Heart left ventricle (tissue), 16 donors: ENCODE measurements at places on chromosomes 12 and 14. TPM values are rescaled to one million over a fixed set of nuclear protein-coding genes. Genes with fewer than 3 reads are reported as not detected.

GRCh38 chr12:124381456-124382296, 86.8 kb downstream of the RFLNA start:
- H3K4me1 ChIP-seq, result peaks cover 74% of the 10 kb centered on the region
- peak; percentile 97 for DNase-seq
- H3K27me3 ChIP-seq, result no peaks in the 10 kb centered on the region
- peak overlapping the region; percentile 82 for H3K27ac ChIP-seq
- no peak overlapping the region for H3K4me3 ChIP-seq

DNA sequence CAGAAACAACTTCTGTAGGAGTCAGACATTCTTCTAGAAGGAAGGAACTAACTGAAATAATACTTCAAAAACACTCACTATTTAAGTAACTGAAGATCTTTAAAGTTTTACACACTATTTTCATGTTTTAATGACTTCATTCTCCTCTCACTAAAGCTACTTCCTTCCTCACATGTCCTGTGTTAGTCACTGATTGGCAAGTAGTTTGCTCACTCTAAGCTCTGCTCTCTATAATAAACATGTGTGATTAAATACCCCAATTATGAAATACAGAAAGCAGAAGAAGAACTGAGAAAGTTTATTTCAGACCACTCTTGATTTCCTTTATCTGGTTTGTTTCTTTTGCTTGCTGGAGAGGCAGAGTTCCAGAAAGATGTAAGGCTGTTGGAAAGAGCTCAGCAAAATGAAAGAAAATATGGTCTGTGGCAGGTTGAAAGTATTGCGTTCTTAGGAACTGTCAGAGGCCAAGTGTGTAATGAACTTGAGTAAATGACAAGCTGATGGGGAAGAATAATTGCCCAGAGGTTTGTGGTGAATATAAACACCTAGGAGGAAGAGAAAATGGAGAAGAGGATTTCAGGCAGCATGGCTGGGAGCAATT, 522.0 kb upstream of the SEL1L start:
- H3K27ac ChIP-seq, result no peak overlapping the region

DNA sequence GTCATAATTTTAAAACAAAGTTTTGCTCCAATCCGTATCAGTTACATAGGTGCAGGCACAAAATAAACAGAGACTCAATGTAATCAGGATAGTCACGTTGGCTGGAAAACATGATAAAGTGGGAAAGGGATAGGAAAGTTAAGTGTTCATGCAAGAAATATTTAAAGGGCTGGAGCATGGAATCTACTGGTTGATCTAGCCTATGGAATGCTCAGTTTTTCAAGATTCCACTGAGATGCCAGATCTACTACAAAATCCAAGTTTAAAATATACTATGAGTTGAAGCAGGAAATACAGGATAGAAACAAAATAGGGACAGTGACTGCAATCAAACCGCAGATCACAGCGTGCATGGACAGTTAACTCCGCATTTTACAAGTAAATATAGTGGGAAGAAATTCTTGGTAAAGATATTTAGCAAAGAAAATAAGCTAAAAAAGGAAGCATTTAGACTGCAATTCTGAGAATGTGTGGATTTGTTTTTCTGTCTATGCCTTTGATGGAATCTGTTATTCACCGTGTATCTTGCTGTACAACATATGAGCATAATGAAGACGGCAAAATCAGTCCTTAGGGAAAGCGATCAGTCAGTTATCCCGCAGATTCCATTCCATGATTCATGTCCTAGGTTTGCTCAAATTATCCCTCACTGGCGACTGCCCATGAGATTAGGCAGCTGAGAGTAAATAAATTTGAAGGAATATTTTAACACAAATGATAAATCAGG, 1044.3 kb downstream of the FLRT2 start:
- DNase-seq, result no peak
- no peaks in the 10 kb centered on the region for H3K27me3 ChIP-seq
- H3K27ac ChIP-seq, result no peak overlapping the region
- H3K36me3 ChIP-seq, result no peaks in the 10 kb centered on the region
- H3K4me1 ChIP-seq, result no peaks in the 10 kb centered on the region
- no peak overlapping the region for H3K4me3 ChIP-seq

- H3K27me3 ChIP-seq, result no peaks in the 10 kb centered on the region
- no peaks in the 10 kb centered on the region for H3K36me3 ChIP-seq
Observed at GRCh38 chr12:97493731-97494130, 31.1 kb downstream of the RMST start.

GRCh38 chr14:102601378-102601925, 9.0 kb downstream of the RCOR1 start:
- H3K36me3 ChIP-seq, result no peaks in the 10 kb centered on the region
- H3K4me1 ChIP-seq, result peaks cover 14% of the 10 kb centered on the region
- no peak overlapping the region for H3K27ac ChIP-seq
- no peaks in the 10 kb centered on the region for H3K27me3 ChIP-seq
- DNase-seq, result no peak

- no peak overlapping the region for H3K27ac ChIP-seq
- no peak for DNase-seq
- no peaks in the 10 kb centered on the region for H3K27me3 ChIP-seq
- no peaks in the 10 kb centered on the region for H3K36me3 ChIP-seq
Observed at GRCh38 chr12:44774815-44775411, 101.2 kb downstream of the NELL2 start.

DNA sequence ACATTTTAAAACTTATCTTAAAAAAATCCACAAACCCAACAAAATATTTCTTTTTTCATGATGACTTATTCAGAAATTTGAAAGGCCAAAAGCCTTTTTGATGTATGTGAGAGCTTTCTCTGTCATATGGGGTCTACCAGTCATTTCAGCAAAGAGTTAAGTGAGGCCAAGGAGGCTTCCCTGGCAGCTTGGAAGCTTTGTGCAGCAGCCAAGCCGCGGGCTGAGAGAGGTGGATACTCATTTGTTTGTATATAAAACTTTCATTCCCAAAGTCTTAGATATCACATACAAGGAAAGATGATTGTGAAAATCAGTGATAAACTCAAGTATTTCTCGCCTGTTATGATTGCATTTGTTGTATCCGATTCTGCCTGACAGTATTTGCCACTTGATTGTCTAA, 48.5 kb upstream of the RNU6-8 start:
- no peaks in the 10 kb centered on the region for H3K27me3 ChIP-seq
- H3K36me3 ChIP-seq, result no peaks in the 10 kb centered on the region
- no peak overlapping the region for H3K4me3 ChIP-seq
- no peak overlapping the region for H3K27ac ChIP-seq
- peaks cover 27% of the 10 kb centered on the region for H3K4me1 ChIP-seq
- no peak for DNase-seq

GRCh38 chr12:14773685-14774073, 29.6 kb downstream of the WBP11 start:
- no peaks in the 10 kb centered on the region for H3K36me3 ChIP-seq
- peak overlapping the region; percentile 88 for H3K4me3 ChIP-seq
- H3K27me3 ChIP-seq, result no peaks in the 10 kb centered on the region
- H3K27ac ChIP-seq, result peak overlapping the region; percentile 93
- H3K4me1 ChIP-seq, result no peaks in the 10 kb centered on the region

DNA sequence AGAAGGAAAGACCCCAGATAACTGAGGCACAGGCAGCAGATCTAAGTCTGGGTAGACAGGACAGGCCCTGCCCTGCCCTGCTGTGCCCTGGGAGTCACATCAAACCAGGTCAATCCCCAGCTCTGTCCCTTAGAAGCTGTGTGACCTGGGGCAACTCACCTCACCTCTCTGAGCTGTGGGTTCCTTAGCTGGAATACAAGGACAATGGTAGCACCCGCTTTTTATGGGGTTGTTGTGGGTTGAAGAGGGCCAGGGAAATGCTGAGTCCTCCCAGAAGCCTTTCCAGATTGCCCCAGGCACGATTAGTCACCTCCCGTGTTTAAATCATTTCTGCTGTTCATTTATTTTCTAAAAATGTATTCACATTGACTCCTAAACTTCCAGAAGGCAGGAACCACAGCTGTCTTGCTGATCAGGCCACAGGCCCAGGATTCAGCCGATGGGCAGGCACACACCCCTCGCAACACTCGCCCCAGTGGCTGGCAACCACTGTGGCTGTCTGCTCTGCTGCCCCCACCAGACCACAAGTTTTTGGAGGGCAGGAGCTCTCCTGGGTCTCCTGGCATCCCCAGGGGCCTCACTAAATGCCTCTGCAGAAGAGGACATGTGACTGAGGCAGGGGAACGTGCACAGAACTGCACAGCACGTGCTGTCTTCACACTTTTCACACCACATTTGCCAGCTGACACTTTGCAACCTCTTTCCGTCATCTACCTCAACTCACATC, 3.0 kb downstream of the SELPLG start:
- no peaks in the 10 kb centered on the region for H3K27me3 ChIP-seq
- no peak overlapping the region for H3K27ac ChIP-seq
- H3K4me3 ChIP-seq, result peak overlapping the region; percentile 64
- no peak for DNase-seq

DNA sequence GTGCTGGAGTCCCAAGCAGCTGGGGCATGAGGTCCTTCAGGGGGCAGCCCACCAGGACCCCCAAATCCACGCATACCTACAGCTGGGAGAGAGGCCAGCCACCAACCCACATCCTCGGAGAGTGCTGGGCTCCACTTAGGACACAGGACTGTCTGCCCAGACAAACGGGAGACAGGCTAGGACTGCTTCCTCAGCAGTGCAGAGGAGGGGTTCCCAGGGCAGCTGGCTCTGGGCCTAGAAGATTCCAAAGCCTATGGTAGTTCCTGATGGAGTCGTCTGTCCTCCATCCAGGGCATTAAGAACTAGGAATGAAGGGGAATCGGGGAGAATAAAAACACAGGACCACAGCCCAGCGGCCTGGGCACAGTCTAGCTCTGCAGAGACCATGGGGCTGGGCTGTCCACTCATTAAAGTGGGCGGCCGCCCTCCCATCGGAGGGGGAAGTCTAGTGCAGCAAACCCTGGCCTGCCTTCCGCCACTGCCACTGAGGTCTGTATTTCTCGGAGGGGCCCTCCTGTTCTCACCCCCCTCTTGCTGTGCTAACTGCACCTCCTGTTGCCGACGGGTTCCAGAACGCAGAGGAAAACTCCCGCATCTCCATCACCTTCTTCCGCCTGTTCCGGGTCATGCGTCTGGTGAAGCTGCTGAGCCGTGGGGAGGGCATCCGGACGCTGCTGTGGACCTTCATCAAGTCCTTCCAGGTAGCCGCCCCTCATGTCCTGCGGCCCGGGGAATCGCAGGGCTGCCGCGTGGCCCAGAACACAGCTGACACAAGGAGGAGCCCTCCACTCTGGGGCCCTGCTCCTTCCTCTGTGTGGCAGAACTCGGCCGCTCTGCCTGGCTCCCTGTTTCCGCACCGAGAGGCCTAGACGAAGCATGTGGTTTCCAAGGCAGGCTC, 143.5 kb upstream of the FKBP4 start:
- H3K4me3 ChIP-seq, result no peak overlapping the region
- peaks cover 53% of the 10 kb centered on the region for H3K36me3 ChIP-seq
- no peaks in the 10 kb centered on the region for H3K4me1 ChIP-seq
- no peaks in the 10 kb centered on the region for H3K27me3 ChIP-seq
- DNase-seq, result no peak
- H3K27ac ChIP-seq, result no peak overlapping the region

DNA sequence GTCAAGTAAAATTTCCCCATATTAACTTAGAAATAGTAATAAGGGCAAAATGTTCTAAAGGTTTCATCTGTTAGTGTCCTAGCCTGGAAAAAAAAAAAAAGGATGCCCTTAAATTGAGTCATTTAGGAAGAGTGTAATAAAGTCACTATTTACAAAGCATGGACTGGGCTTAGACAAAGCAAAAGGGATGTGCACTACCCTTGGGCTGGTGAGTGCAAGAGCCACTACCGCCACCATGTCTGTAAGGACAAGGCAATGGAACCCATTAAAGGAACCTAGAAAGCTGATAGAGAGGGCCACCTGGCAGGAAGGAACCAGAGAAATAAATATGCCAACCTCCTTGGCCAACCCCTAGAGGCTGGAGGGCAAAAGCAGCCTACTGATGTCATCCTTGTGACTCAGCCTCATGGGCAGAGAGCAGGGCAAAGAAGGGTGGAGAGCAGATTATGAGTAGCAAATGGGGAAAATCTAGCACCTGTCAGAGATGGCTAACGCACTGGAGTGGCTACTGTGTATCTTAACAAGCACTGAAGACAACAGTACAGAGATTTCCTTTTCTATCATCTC, 59.5 kb upstream of the FUT8 start:
- H3K36me3 ChIP-seq, result no peaks in the 10 kb centered on the region
- H3K4me3 ChIP-seq, result no peak overlapping the region
- no peak overlapping the region for H3K27ac ChIP-seq
- DNase-seq, result no peak
- no peaks in the 10 kb centered on the region for H3K27me3 ChIP-seq

DNA sequence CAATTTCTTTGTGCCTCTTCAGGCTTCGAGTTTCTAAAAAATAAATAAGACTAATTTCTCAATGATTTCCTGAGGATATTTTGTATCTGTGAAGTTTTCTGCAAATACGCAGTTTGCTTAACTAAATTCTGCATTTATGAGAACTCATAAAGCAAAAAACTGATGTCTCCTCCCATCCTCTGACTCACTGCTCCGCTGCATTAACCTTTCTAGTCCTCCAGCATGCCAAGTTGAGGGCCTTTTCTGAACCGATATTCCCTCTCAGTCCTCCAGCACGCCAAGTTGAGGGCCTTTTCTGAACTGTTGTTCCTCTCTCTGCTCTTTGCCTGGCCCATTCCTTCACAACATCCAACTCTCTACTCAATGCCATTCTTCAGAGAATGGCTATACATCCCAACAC, 3.2 kb downstream of the IPO8 start:
- DNase-seq, result no peak
- H3K4me1 ChIP-seq, result peaks cover 20% of the 10 kb centered on the region
- H3K4me3 ChIP-seq, result no peak overlapping the region
- no peak overlapping the region for H3K27ac ChIP-seq
- H3K27me3 ChIP-seq, result no peaks in the 10 kb centered on the region

E2F7 gene
- 0.04 TPM for total RNA-seq

SMCO2 gene
- total RNA-seq, result not detected

SRGAP1 gene
- 10.6 TPM for total RNA-seq

SYNDIG1L gene
- total RNA-seq, result 0.19 TPM

PTPN6 gene
- total RNA-seq, result 63.2 TPM

ETFBKMT gene
- total RNA-seq, result 6.5 TPM

TSPAN8 gene
- total RNA-seq, result 1.5 TPM
